Activated T-cell treated with anti-CD3 and anti-CD28 coated beads, Interleukin-2, amount 50 U/mL, for 72 hours (primary cell): ENCODE measurements at places on chromosomes 13 and 19.
A peak's percentile ranks its signal among the peaks of the same experiment; 100 is the strongest.

- DNase-seq = no peak
These were observed 27.8 kb downstream of the EXOC3L2 start for GRCh38 chr19:45217193-45217956.

DNA sequence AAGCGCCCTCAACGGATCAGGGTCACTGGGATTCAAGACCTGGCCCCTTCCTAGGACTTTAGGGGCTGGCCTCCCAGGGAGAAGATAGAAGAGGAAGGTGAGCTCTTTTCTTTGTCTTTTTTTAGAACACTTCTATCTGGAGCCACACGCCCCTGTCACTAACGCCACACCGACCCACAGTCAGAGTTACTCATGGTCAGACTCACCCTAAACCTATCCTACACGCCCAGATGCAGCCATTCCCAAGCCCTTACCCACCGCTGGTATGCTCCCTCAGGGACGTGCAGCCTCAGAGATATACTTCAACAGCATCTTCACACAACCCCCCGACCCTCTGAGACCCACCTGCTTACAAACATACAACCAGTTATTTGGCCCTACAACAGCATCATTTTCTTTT is 29.9 kb upstream of the MUC16 start:
- no peak for DNase-seq

DNA sequence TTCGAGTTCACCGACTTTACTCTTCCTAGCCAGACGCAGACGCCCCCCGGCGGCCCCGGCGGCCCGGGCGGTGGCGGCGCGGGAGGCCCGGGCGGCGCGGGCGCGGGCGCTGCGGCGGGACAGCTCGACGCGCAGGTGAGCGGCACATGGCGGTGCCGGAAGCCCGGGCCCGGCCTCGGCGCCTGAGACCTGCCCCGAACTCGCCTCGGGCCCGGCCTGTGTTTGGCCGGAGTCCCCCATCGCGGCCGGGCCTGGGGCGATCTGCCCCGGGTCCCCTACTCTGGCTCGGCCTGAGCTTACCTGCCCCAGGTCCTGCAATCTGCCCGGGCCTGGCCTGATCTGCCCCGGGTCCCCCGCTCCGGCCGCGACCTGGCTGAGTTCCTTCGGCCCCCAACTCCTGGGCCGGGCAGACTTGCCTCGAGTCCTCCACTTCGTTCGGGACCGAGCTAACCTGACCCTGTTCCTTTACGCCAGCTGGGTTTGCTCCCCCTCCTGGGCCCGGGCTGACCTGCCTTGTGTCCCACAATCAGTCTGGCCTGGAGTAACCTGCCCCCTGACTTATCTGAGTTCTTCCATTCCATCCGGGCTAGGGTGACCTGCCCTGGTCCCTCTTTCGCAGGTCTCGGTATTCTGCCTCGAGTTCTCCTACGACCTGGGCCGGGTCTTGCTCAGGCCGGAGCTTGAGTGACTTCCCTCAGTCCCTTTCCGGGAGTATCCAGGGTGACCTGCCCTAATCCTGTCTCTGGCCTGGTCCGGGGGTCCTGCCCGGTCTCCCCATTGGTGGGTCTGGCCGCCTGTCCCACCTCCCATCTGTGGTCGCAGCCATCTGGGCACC is 764 bp downstream of the UPF1 start:
- DNase-seq = peak; percentile 49

DNA sequence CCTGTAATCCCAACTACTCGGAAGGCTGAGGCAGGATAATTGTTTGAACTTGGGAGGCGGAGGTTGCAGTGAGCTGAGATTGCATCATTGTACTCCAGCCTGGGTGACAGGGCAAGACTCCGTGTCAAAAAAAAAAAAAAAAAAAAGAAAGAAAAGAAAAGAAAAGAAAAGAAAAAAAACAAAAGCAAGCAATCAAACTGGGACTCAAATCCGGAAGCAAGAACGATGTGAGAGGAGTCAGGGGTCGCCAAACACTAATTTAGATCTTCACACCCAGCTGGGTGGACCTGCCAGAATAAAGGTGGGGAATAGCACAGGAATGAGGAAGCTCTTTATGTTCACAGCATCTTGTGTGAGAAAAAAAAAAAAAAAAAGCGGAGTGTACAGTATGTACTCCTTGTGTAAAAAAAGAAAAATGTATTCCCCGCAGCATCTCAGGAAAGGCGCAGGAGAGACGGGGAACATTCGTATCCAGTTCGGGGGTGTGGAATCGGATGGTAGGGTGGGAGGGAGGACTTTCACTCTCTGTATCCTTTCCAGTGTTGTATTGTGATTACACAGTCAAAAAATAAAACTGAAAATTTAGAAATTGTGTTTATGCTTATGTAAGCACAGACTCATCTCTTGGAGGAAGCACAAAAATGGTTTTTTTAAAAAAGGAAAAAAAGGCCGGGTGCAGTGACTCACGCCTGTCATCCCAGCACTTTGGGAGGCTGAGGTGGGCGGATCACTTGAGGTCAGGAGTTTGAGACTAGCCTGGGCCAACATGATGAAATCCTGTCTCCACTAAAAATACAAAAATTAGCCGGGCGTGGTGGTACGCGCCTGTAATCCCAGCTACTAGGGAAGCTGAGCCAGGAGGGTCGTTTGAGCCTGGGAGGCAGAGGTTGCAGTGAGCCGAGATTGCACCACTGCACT is 7.6 kb downstream of the DNAJB1 start:
- no peak for DNase-seq

- no peak for DNase-seq
These were observed 378.5 kb downstream of the ENOX1 start for GRCh38 chr13:43408274-43408673.

GRCh38 chr13:45953082-45953481 is 99.5 kb downstream of the ZC3H13 start:
- DNase-seq = no peak

- DNase-seq = peak; percentile 14
These were observed 588 bp upstream of the DPY19L3 start for GRCh38 chr19:32404933-32405430.

DNA sequence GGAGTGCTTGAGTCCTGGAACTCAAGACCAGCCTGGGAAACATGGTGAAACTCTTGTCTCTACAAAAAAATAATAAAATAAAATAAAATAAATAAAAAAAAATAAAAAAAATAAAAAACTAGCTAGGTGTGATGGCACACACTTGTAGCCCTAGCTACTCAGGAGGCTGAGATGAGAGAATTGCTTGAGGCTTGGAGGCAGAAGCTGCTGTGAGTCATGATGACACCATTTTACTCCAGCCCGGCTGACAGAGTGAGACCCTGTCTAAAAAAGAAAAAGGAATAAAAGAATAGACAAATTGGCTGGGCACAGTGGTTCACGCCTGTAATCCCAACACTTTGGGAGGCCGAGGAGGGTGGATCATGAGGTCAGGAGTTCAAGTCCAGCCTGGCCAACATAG is 1168.9 kb downstream of the SLITRK5 start:
- DNase-seq = no peak

DNA sequence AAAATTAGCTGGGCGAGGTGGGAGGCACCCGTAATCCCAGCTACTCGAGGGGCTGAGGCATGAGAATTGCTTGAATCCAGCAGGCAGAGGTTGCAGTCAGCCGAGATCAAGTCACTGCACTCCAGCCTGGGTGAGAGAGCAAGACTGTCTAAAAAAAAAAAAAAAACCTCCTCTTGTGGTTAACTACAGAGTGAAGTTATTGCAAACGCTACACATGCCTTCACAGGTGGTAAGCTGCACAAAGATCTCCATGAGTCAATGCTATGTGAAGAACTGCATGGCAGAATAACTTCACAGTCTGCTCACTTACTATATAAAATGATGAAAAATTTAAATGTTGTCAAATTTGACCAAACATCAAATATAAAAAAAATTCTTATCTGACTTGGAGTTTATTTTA is 436.8 kb downstream of the FGF14 start:
- DNase-seq = no peak

DNA sequence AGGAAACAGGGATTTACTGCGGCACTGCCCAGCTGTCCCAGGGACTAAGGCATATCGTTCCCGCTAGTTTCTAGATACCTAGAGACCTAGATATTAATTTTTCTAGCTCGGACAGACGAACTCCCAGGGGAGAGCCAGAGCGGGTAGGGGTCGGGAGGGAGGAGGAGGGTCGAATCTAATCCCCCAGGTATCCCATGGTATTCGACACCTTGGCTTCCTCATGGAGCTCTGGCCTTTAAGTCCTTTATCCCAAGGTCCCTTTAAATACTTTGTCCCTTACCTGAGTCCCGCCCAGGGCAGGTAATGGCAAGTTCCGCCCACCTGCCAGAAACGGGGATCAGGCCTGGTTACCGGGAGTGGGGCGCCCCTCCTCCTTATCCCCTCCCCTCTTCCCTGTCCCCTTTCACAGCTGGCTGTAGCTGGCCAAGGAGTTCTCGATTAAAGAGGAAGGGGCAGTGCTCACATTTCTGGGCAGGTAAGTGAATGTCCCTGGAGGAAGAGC is at the start of gene PRRG2:
Gene PRRG2, plus strand, starts transcription at position 310 of the 502 bp plus-strand sequence. CDS start 1,904 bp downstream, outside the sequence.
- DNase-seq = no peak

GRCh38 chr13:77521194-77521593 is 14.3 kb upstream of the SCEL start:
- no peak for DNase-seq

DNA sequence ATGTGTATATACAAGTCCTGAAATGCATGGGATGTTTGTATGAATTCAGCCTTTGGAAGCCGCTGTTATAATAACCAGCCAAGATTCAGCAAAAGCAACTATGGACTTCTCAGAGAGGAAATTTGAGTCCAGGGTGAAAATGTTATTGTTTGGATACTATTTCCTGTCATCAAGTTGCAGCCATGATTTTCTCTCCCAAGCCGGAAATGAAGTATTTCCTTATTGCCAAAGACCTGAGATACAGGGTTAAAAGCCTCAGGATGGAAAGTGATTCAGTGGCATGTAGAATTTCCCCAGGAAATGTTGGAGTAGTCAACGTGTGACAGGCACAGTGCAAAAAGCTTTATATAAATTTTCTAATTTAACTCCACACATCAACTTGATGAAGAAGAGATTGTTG is 133.9 kb downstream of the IRS2 start:
- no peak for DNase-seq

GRCh38 chr13:73492811-73493210 is 434.0 kb downstream of the KLF5 start:
- DNase-seq = no peak

- DNase-seq = no peak
These were observed 2.3 kb downstream of the ARHGAP35 start for GRCh38 chr19:46862974-46863632.

GRCh38 chr13:49976314-49977258 is 20.3 kb upstream of the TRIM13 start:
- peak; percentile 64 for DNase-seq

- DNase-seq = no peak
These were observed 3.9 kb downstream of the RAB3D start for GRCh38 chr19:11335449-11336146.

DNA sequence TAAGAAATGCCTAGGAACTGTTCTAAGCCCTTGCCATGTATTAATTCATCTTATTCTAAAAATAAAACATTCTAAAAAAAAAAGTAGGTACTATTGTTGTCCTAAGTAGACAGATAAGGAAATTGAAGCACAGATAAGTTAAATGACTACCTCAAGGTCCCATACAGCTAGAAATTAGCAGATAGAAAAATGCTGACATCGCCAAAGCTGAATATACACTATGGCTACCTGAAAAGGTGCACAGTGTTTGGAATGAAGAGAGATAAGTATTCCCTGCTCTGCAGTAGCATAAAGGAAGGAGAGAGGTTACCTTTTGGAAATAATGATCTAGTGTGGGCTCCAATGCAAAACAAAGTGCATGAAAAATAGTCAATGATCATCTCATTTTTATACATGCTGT is 65.3 kb downstream of the DCT start:
- DNase-seq = no peak
